Activated T-helper 17 cell treated with anti-CD3 and anti-CD28 coated beads, Interleukin-2, amount 50 U/mL, for 72 hours (primary cell): ENCODE measurements at places on chromosomes 1 and 21. TPM values are rescaled to one million over a fixed set of nuclear protein-coding genes. Genes with fewer than 3 reads are reported as not detected.

GRCh38 chr1:928825-929661 is 5.3 kb downstream of the SAMD11 start:
- ATAC-seq: no peak

Gene PGLYRP3
- total RNA-seq: not detected

DNA sequence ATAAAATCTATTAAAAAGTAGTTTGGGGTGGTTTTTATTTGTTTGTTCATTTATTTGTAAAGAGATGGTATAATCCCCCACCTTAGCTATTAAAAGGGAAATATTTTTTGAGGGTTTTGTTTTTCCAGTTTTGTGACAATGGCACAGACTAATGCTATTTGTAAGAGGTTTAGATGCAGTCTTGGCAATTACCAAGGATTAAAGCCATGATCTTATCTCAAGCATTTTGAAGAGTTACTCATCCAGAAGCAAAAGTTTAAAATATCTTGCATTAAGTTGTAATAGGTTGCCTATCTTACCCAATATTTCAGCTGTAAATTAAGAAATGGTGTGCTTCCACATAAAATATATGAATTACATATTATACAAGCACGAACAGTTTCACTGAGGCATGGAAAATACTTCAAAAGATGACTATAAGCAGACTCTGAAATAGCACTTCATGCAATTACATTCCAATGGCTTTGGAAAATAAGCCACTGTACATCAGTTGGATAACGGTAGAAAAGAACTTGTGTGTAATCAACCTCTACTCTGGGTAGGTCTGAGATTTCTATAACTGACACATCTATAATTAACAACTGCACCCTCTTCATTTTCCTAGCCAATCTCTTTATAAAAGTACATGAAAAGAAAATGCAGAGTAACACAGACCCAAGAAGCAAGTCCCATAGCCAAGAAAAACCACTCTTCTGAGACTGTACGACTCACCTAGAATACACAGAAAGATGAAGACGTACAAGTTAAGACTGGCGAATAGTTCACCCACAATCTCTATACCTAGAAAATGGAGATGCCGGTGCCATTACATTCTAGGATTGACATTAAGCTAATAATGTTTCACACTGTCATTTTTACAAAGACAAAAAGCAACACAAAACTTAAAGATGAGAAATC is 95.2 kb downstream of the PTPN14 start:
- ATAC-seq: no peak

DNA sequence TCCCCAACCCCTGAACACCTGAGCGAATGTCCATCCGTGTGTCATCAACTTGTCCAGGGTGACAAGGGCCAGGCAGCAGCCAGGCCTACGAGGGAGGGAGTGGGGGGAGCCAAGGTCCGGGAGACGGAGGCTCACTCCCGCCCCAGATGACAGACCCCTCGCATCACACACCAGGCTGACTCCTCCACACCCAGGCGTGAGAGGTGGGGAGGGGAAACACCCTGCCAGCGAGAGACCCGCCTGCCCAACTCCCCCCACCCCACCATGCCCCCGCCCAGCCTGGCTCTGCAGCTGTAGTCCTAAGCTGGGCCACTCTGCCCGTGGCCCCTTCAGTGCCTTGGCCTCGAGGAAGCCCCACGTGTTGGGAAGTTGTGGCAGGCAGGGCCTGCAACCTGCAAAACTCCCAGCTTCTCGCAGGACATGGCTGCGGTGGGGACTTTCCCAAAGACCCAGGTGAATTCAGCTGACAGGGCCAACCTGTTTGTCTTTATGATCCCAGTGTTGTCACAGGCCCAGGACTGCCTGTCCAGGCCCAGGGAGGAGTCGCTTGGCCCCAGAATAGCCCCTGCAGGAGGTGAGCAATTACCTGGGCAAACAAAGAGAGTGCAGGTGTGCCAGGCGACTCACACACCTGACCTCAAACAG is 62.9 kb downstream of the RIPK4 start:
- ATAC-seq: no peak

DNA sequence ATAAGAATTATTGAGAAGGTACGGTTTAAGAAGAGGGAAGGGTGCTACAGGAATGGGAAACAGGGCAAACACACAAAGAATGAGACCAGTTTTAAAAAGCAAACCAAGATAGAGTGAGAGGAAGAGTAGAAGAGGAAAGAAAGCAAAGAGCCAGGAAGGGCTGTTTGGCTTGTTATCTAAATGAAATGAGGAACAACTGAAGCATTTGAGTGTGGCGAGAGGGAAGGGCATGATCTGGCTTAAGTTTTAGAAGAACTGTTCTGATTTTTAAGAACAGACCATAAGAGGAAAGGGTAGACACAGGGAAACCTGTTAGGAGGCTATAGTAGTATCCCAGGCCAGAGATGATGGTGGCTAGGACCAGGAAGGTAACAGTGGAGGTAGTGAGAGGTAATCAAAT is 73.8 kb downstream of the TUT4 start:
- no peak for ATAC-seq

DNA sequence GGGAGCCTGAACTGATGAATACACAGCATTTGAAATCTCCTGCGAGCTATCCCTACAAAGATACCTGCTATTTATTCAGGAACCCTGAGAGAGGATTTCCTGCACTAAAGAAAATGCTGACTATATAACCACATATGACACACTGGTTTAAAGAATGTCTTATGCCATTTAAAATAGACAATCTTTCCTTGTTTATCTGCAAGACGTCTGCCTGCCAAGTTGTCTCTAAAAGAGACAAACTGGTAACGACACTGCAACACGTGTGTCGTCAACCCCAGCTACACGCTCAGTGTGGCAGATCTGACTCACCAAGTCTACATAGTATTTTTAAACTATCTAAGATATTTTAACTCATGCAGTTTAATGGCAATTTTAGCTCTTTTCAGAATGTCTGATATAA is 42.7 kb downstream of the APP start:
- no peak for ATAC-seq

GRCh38 chr1:221347706-221348105 is 394.2 kb downstream of the DUSP10 start:
- ATAC-seq: no peak

DNA sequence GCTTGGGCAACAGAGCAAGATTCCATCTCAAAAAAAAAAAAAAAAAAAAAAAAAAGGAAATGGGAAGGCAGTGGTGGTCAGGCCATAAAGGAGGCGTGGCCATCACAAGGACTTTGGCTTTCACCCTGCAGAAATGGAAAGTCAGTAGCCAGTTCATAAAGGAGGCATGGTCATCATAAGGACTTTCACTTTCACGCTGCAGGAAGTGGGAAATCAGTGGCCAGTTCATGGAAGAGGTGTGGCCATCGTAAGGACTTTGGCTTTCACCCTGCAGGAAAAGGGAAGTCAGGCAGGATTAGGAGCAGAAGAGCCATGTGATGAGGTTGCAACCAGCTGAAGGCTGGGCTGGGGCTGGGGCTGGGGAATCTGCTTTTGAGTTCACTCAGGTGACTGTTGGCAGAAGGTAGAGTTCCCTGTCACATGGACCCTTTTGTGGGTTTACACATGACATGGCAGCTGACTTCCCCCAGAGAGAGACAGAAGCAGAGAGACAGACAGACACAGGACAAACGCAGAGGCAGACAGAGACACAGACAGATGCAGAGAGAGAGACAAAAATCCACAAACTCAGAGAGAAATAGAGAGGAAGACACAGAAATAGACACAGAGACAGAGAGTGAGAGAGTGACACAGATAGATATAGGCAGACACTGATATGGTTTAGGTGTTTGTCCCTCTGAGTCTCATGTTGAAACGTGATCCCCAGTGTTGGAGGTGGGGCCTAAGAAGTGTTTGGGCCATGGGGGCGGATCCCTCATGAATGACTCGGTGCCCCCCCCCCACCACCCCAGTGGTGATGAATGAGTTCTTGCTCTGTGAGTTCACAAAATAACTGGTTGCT is 263.9 kb upstream of the KAZN start:
- no peak for ATAC-seq

GRCh38 chr1:41022424-41022823 is 899 bp upstream of the SLFNL1 start:
- ATAC-seq: no peak
